Brain pericyte (primary cell): ENCODE measurements at places on chromosomes 7 and 10.

DNA sequence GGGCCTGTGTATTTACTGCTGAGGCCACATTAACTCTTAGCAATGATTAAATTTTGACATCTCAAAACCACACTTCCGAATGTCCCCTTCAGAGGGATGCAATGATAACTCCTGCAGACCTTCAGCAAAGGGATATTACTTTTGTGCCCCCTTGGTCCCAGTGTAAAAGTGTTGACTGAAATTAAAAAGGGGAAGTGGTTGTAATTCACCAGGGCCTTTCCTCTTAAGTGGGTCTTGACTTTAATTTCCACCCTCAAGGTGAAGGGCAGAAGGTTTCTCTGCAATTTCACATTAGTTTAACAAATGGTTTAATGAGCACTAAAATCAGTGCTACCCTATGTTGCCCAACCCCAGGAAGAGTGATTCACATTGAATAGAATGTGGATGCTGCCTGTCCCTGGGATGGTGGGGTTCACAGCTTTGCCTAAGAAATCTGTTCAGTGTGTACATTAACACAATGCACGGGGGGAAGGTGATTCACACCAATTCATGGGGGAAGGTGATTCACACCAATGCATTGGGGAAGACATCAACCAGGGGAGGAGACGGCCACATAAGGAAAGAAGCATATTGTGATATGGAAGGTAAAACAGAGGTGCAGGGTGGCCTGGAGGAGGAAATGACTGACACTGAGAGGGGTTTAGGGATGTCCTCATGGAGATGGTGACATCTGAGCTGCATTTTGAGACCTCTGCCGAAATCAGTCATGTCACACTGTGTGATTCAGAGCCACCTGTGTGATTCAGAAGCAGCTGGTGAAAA lies 19.4 kb upstream of the TNS3 start:
- DNase-seq = no peak

DNA sequence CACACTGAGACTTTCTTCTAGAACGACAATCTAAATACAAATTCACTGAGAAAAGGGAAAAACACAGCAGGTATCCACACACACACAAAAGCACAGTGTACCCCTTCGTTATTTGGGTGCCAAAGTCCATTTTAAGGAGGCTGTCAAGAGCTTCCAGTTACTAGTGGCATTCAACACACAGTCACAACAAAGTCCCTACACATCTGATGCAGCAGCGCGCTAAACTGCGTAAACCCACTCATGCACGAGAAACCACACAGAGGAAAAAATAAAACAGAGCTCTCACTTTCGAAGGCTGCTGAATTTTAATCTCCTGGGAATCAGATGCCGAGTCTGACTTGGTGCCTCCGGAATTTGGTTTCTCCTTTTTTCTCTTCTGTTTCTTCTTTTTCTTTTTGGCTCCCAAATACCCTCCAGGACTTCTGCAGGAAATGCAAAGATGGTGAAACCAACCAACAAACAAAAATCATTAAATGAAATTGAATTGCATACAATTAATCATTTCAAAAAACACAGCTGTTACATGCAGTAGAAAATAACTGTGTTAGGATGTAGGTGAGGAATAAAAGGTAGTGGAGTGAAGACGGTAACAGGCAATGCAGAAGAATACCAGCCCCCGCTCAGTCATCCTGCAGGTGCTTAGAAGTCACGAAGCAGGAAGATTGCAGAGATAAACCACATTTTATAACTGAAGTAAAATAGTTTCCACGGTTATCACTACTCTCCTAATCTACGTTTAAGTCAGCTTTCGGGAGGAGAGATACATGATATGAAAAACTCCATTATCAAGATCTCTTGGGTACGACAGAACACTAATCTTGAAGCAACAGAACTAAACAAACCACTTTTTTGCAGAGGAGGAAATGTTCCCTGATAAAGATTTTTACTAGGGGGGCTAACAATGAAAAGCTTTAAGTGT lies 27.1 kb downstream of the NMT2 start:
- DNase-seq = no peak

DNA sequence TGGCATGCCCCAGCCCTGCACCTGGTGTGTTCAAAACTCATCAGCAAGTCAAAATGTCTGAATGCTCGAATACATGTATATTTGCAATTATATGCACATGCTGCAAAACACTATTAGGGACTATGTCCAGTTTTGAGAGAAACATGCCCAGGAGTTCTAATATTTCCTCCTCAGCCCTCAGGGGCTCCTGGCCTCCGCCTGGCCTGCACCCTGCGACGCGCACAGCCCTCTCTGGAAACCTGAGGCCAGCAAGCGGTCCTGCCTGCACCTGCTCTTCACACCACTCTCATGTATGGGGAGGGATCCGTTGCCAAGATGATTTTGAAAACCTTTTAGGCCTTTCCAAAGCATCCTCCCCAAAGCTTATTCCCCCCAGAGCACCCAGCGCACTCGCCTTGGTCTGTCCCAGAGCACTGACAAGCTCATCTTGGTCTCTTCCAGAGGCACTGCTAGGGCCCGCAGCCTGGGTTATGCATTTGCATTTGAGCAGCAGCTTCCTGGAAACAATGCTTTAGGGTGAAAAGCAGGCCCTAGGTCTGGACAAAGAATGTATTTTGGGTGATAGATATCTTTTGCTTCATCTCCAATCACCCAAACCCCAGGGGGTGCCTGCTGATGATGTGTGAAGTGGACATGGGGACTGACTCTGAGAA lies 22.6 kb upstream of the CNPY1 start:
- DNase-seq = no peak

DNA sequence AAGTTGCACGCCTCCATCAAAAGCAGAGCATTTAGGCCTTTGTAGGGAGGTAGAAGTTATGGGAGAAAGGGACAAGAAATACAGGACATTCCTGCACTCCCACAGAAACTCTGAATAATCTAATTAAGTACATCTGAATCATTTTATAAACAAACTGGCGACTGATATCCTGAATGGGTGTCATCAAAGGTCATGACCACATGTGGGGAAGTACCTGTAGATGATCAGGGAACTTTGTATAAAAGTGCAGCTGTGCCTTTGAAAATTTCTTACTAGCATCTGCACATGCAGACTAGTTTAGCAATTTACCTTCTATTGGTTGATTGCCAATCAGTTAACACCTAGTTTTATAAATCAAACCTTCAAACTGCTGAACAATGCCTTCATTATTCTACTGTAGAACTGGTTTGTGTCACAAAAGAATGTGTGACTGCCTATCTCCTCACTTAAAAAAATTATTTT lies 17.1 kb downstream of the STEAP4 start:
- DNase-seq = no peak

DNA sequence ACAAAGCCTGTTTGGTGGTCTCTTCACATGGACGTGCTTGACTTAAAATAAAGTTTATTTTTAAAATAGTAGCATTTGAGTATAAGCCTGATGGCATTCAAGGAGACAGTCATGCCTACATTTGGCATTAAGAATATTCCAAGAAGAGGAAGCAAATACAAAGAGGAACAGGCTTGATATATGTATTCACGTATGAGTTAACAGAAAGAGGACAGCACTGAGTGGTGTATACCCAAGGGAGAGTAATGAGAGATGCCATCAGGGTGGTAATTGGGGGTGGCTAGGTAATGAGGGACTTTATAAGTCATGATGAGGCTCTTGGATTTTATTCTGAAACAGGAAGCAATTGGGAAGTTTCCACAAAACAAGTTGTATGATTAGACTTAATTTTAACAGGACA lies 363.3 kb downstream of the SEMA3D start:
- DNase-seq = no peak

DNA sequence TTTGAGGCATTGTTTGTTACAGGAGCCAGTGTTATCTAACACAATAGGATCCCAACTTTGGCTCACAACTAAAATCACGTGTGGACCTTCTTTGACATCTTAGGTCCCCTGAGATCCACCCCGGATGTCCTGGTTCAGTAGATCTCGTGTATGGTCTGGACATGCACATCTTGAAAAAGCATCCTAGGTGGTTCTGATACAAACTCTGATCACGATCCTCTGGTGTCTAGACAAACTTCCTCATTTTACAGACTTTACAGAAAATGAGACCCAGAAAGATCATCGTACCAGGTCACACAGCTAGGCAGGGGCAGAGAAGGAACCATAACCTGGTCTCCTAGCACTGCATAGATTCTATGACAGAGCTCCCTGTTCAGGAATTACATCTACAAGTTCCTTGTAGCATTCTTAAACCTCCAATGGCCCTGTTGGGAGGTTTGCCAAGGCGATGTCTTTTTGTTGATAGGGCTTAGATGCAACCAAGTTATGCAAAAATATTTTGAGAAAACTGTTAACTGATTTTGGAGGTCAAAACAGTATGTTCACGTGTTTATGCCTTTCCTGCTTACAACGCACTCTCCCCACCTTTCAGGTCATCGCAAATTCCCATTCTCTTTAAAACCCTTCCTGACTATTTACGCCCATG lies 30.8 kb upstream of the CHST15 start:
- no peak for DNase-seq

DNA sequence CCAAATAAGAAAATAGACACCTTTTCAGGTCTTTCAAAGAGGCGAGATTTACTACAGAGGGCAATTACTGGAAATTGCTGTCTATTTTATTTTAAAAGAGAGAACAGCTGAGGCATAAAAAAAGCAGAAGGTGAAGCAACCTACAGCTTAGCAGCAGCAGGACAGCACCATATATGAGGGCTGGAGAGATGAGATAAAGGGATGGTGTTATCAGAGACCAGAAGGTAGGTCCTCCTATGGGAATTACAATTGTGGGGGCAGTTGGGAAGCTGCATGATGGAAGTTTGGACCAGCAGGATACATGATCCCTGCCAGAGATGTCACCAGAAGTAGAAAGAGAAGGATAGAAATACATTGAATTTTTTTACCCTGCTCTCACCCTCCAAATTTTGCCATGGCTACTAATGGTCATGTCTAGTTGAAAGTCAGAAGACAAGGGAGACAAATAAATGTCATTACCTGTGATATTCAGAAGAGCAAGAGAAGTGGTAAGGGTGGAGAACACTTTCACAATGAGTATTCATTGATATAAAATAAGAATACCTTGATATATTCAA lies 77.2 kb upstream of the CALCR start:
- DNase-seq = no peak

DNA sequence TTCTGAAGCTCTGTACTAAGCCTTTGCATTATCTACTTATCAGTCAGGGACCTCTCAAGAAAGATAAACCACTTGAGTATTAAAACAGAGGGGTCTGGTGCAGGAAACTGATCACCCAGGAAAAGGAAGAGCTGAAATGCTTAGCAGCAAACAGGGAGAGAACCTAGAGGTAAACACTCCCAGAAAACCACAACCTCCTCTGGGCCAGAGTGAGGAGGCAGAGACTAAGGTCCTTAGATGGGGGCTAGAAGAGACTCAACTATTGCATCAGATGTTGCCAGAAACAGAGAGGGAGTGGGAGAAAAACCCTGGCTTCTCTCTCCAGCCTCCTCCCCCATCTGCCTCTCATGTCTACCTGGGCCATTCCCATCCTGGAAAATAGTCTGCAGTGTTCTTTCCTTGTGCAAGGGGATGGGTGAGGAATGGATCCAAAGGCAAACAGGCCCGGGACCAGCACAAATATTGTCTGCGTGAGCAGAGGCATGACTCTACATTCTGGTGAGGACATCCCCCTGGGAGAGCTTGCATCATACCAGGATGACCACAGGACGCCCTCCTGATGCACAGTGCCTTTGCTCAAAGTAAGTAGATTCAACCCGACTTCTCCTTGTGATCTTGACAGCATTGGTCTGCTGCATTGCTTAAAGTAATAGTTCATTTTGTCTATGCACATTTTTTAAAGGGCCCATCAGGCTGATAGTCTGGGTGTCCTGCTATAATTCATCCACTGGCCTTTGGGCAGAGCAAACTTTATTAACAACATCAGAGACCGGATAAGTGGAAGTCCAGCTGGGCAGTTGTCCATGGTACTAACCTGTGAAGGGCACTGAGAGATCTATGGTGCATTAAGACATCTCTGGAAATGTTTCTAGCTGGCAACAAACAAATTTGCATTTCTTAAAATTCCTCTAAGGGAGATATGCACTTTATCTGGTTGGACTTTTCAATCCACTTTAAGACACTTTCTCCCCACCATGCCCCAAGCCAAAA lies 22.4 kb upstream of the ODAD2 start:
- no peak for DNase-seq

DNA sequence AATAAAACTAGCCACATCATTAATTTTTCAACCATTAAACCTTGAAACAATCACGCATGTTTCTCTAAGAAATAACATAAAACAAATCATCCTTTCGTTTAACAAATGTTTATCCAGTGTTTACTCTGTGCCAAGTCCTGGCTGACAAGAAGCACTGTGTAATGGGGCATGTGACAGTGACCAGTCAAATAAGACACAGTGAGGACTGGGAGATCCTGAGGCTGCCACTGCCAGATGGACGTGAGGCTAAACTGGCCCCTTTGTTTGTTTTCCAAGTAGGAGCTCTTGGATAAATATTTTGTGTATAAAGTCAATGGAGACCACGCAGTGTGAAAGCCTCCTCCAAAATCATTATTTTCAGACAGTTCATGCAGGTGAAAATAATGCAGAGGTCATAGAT lies 626.2 kb downstream of the SUGCT start:
- DNase-seq = no peak

GRCh38 chr7:131012477-131013031 lies 278.5 kb upstream of the KLF14 start:
- no peak for DNase-seq

- DNase-seq = no peak
These were observed 408.2 kb upstream of the CELF2 start for GRCh38 chr10:10609379-10609955.

GRCh38 chr10:63644418-63645142 lies 123.4 kb downstream of the REEP3 start:
- DNase-seq = no peak

DNA sequence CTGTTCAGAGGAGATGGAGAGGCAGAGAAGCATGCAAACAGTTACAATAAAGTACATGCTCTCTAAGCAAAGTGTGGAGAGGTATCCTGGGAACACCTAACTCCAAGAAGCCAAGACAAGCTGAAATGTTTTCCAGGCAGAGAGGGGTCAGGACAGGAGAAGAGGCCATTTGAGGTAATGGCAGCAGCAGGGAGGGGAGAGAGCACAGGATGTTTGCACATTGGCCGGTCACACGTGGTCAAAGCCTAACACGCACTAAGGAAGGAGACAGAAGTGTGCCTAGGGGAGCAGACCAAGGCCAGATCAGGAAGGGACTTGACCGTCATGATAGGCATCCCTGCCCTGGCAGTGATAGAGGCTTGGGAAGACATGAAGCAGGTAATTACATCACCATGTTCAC lies 101.5 kb downstream of the CTTNBP2 start:
- DNase-seq = no peak
